ENCODE measurements at places on chromosomes 5 and 9.

DNA sequence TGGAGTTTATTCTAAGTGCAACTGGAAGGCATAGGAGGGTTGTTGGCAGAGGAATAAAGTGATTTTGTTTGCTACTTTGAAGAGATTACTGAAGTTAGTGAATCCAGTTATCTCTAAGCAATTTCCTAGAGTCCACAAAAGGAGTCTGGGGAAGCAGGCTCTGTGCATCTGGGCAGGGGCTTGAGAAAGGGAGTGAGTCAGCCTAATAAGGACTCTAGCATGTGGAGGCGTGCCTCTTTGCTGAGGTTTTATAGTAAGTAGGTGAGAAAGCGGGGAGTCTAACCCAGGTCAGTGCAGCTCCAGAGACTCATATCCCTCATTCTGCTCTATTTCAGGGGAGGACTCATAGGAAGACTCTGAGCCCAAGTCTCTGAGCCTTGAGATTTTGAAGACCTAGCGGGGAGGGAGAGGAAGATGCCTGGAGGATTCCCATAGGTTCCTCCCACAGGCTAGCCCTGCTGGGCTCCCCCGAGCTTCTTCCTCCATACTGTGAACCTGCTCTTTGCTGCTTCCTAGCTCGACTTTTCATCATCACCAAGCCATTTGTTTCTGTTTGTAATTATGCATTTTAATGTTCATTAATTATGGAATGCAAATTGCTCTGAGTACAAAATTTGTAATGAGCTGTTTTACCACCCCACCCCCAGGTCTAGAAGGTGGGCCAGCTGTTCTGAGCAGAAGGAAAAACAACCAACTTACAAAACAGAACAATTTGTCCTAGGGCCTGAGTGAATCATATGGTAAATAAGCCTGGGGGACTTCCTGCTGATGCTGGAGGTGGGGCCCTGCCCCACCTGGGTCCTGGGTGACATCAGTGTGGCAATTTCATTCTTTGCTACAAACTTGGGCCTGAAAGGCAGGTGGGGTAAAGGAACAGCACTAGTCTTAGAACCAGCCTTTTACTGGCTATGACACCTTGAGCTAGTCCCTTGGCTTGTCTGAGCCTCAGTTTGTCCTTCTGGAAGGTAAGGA, 150.2 kb downstream of the TRIM32 start:
- DNase-seq, result no peak

GRCh38 chr5:4875942-4876341, 264.2 kb upstream of the ADAMTS16 start:
- no peak for DNase-seq

GRCh38 chr9:64773491-64773931, 511.5 kb downstream of the FOXD4L5 start:
- no peak for DNase-seq

DNA sequence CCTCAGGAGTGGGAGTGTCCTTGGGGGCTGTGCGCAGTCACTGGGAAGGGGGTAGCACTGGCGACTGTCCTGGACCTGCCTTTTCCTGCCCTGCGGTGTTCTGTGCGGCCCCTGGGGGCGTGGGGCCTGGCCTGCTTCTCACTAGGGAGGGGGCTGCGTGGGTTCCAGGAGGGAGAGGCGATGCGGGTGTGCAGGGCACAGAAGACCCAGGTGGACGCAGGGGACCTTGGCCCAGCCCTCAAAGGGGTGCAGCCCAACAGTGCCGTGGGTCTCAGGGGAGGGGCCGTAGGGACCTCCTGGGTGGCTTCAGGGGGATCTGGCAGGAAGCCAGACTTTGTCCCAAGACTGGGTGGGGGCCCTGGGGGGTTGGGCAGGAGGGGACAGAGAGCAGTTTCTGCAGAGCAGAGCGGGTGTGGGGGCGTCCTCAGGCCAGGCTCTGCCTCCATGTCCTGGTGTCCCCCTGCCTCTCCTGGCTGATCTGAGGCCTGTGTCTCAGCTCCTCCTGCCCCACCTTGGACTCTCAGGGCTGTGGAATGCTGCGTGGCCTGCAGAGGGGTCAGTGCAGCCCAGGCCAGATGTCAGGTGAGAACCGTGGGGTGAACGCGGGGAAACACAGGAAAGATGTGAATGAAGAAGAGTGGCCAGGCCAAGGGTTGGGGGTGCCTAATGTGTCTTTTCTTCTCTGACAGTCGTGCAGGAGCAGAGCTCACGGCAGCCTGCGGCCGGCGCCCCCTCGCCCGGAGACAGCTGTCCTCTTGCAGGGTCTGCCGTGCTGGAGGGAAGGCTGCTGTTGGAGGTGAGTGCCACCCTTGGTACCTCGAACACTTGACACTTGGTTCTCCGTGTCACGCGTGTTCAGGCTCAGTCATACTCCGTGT, 54.6 kb downstream of the AHRR start:
- DNase-seq, result no peak

Data from hematopoietic multipotent progenitor cell treated with erythropoietin and hydrocortisone succinate and interleukin-3 and kit ligand, for 15 days (in vitro differentiated cells).